ENCODE measurements at places on chromosomes 2 and 18. TPM values are rescaled to one million over a fixed set of nuclear protein-coding genes. Genes with fewer than 3 reads are reported as not detected.

DTNB gene
- total RNA-seq: 14.3 TPM

DNA sequence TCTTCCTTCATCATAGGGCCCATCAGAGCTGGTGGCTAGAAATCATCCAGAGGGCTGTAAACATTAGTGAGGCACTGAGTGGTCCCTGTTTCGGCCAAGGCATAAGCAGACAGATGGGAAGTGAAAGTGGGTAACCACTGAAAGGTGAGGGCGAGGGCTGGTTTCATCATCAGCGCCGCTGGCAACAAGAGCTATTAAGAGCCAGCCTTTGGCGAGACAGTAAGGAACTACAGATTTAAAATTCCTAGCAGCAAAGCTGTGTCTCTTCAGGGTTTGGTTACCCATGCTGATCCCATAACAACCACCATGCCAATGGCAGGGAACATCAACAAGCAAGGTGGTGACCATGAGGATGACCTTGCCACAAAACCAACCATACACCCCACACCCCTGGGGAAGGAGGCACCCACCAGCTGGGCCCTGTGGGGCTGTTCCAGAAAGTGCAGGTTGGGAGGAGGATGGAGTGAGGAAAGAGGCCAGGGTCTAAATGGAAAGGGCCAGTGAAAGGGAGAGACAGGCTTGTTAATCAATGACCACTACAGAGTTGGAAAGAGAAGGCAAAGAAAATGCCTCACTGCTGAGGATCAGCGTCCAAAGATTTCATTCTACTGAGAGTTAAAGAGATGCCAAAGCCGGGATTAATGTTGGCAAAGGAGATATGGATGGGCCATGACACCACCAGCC is 9.0 kb upstream of the SLC20A1 start:
- DNase-seq: peak; percentile 38

GRCh38 chr2:41827354-41827971 is 220.4 kb upstream of the PKDCC start:
- DNase-seq: no peak

GRCh38 chr2:68766376-68766845 is 31.8 kb downstream of the ARHGAP25 start:
- DNase-seq: no peak

- no peak for DNase-seq
These were observed 284 bp upstream of the EXOC6B start for GRCh38 chr2:72826156-72826477.

DNA sequence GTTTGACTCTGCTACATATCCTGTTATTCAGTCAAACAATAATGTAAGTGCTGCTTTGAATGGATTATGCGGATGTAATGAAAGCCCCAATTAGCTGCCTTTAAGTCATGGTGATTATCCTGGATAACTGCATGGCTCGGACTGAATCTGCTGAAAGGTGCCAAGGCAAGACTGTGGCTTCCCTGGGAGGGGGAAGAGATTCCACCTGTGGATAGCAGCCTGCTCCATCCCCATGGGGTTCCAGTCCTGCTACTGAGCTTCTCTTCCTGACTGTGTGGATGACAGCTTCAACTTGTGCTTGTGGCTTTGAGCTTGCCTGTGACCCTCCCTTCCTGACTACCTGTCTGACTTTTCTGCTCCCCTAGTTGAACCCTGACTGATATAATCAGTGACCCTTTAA is 540.0 kb upstream of the GYPC start:
- DNase-seq: no peak

- no peak for DNase-seq
These were observed 19.5 kb downstream of the WIPF1 start for GRCh38 chr2:174577967-174578589.

Measured in left lobe of liver (tissue), 2 donors.